ENCODE measurements at places on chromosomes 2 and 18.

DNA sequence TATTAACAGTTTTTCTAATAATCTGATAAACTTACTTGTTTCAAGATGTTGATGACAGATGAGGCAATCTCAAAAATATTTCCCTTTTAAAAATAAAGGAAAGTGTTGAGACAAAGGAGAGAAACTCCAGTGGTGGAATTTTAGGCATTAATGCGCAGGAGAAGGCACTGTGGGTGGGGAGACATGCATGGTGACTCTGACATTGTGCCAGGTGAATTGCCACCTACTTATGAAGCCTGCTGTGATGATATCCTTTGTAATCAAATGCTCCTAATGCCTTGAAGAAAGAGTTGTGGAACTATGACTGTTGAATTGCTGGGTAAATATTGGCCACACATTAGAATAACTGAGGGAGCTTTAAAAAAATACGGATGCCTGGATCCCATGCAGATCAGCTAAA lies 101.4 kb downstream of the PLA2R1 start:
- no peaks in the 10 kb centered on the region for H3K27me3 ChIP-seq
- no peaks in the 10 kb centered on the region for H3K36me3 ChIP-seq
- H3K4me1 ChIP-seq = peaks cover 13% of the 10 kb centered on the region
- no peak overlapping the region for H3K27ac ChIP-seq

- peaks cover 3% of the 10 kb centered on the region for H3K36me3 ChIP-seq
- peak overlapping the region; percentile 94 for H3K4me3 ChIP-seq
- no peak overlapping the region for H3K27ac ChIP-seq
- no peak for DNase-seq
- H3K27me3 ChIP-seq = no peaks in the 10 kb centered on the region
- H3K4me1 ChIP-seq = peaks cover 26% of the 10 kb centered on the region
Measured at GRCh38 chr2:32061973-32062861, 1.1 kb upstream of the SPAST start.

DNA sequence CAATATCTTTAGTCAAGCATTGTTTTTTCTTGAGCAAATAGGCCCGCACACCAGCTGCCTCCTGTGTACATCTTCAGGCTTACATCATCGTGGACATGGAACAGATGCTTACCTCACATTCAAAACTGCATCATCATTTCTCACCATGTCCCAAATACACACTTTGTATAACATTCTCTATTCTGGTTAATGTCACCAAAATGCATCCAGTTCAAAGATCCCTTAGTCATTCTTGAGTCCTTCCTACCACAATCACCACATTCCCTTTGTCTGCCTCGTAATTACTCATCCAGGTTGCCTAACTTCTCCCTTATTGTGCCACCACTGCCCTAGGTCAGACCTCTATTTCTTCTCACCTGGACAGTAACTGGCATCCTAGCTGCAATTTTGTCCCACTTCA lies 373.7 kb upstream of the GALNT5 start:
- peaks cover 7% of the 10 kb centered on the region for H3K27me3 ChIP-seq
- no peaks in the 10 kb centered on the region for H3K4me1 ChIP-seq
- H3K4me3 ChIP-seq = no peak overlapping the region
- H3K27ac ChIP-seq = no peak overlapping the region
- no peaks in the 10 kb centered on the region for H3K36me3 ChIP-seq

- H3K27me3 ChIP-seq = no peaks in the 10 kb centered on the region
- no peak overlapping the region for H3K4me3 ChIP-seq
- DNase-seq = no peak
- peak overlapping the region; percentile 31 for H3K27ac ChIP-seq
- peaks cover 55% of the 10 kb centered on the region for H3K4me1 ChIP-seq
Measured at GRCh38 chr2:64665709-64666108, 12.0 kb upstream of the SERTAD2 start.

GRCh38 chr2:197601726-197602125 lies 73.7 kb downstream of the RFTN2 start:
- no peak for DNase-seq

Measured in activated naive CD8-positive, alpha-beta T cell treated with anti-CD3 and anti-CD28 coated beads for 36 hours (primary cell).